Stimulated activated CD8-positive, alpha-beta memory T cell treated with anti-CD3 and anti-CD28 coated beads, Interleukin-2, amount 100 ng/mL, for 48 hours (primary cell): ENCODE measurements at places on chromosomes 7 and 10.

- DNase-seq: no peak
These were observed 15.9 kb downstream of the YME1L1 start for GRCh38 chr10:27138277-27138676.

- no peak for DNase-seq
These were observed 16.0 kb downstream of the UBE2D1 start for GRCh38 chr10:58350619-58351323.

DNA sequence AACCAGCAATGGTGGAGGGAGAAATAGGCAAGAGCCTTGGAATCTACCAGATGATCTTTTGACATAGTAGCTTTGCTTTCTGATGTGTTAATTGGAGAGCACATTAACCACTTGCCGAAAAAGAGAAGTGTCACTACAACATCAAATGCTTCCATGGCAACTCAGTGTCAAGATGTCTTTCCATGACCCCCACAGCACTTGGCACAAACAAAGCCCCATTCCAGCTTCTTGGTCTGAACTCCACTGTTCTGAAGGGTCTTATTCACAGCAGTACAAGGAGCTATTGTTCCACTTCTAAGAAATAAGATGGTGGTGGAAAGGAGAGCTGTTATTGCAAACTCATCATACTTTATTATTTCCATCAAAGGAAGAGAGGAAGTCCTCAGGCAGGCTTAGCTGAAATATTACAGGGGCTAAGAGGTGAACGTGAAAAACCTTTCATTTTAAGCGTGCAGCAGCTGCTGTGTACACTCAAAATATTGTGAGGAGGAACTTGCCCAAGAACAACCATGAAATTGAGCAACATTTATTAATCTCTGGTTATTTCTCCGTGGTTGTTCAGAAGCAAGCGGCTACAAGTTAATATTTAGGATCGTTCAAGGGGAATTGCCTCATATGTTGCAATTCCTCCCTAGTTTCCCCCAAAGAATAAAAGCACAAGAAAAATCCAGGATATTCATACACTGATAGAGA is 354.8 kb upstream of the CELF2 start:
- DNase-seq: no peak

GRCh38 chr7:47577321-47577919 is 4.5 kb downstream of the TNS3 start:
- no peak for DNase-seq

GRCh38 chr10:73814896-73815718 is 3.7 kb upstream of the NDST2 start:
- no peak for DNase-seq

DNA sequence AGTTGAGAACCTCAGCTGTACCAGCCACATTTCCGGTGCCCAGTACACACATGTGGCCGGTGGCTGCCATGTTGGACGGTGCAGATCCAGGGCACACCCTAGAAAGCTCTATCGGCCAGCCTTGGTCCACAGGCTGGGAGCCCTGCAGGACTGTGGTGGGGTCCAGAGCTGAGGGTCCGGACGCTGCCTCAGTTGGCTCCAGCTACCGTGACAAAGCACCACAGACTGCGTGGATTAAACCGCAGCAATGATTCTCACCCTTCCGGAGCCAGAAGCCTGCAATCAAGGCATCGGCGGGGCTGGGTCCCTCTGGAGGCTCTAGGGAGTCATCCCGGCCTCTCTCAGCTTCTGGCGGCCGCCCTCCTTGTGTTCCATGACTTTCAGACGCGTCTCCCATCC is 50.1 kb downstream of the PDGFA start:
- DNase-seq: no peak

DNA sequence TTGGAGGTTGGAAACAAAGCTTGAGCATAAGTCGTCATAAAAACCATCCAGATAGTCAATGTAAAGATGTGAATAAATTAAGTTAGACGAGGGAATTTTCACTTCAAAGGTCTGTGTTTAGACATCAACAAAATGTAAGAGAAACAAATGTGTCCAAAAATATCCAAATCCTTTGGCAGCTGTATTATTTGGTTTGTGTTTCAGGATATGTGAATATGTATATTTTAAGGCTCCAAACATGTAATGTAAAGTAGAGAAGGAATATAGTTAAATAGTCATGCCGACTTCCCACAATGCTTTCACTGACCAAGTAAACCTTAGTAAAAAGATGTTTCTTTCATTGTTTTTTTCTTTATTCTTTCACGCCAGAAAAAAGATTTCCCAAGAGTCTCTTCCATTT is 604.9 kb upstream of the NRP1 start:
- no peak for DNase-seq

GRCh38 chr10:121243609-121244241 is 354.5 kb downstream of the FGFR2 start:
- DNase-seq: no peak
